ENCODE measurements at places on chromosomes 5 and 9. TPM values are rescaled to one million over a fixed set of nuclear protein-coding genes. Genes with fewer than 3 reads are reported as not detected.

DNA sequence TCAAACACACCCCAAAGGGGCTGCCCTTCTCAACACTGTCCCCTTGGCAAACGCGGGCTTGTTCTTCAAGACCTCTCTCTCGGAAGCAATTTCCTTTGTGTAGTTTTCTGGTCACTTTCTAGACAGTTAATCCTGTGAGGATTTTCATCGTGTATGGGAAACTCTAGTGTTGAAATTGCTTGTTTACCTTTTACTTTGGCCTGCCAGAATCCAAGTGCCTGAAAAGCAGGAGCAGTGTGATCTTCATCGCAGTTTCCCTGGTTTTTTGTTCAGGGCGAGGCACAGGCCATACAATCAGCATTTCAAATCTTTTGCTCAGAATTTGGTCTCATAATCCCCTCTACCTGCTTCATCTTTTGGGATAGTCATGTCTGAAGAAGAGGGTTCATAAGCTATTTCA, 115.7 kb upstream of the C9orf72 start:
- no peak for DNase-seq

Gene ZFP37
- total RNA-seq: 3.4 TPM

Gene GKAP1
- 0.50 TPM for total RNA-seq

DNA sequence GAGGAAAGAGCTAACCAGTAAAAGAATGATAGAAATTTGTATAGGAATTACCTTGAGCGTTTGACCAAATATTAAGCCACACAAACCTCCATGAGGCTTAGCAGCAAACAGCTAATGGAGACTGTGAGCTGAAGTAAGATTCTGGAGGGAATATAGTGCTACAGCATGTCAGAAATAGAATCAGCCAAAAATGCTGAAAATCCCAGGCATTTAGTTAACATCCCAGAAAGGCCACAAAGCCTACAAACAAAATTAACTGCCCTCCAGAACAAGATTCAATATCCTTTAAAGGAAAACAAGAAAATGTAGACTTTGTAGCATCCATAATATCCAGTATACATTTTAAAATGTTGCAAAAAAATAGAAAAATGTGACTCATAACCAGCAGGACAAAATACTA, 257.8 kb upstream of the TUSC1 start:
- DNase-seq: no peak

DNA sequence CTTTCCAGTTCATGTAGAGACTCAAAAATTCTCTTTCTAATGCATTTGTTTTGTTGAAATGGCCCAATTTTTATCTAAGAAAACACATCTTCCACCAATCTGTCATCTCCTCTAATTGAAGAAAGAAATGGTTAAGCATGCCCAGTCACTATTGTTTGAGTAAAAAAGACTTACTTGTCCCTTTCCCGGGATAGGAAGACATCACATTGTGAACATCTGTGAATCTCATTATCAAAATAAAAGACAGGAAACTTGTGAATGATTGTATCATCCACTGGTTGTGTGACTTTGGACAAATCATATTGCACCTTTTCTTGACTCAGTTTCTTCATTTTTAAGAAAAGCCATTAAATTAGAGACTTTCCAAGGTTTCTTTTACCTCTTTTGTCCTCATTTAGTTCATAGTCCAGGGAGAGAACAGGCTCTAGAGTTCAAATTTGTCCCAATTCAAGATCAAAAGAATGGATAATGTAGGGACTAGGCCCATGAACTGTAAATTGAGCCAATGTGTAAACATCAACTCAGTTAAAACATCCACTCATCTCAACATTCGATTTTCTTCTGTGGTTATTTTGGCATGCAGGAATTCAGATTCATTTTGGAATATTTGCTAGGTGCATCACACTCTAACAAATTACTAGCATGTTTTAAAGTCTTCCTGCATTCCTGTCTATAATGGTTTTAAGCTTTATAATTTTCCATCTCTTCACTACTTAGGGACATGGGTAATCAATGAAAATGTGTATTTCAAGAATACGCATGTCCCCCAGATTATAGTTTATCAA, 838.0 kb upstream of the WWC1 start:
- no peak for DNase-seq

DNA sequence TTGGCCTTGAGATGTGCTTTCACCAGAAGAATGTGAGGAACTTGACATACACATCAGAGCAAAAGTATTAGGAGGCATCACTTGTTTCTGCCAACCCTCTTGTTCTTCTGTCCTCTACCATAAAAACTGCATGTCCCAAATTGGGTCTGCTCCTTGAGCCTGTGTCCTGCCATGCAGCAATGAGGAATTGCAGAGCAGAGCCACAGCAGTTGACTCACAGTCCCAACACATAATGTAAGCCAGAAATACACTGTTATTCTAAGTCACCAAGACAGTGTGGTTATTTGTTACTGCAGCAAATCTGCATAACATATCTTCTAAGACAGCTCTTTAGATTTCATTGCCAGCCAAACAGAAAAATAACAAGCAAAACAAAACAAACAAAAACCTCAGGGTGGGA, 598.2 kb downstream of the PRELID2 start:
- no peak for DNase-seq

DNA sequence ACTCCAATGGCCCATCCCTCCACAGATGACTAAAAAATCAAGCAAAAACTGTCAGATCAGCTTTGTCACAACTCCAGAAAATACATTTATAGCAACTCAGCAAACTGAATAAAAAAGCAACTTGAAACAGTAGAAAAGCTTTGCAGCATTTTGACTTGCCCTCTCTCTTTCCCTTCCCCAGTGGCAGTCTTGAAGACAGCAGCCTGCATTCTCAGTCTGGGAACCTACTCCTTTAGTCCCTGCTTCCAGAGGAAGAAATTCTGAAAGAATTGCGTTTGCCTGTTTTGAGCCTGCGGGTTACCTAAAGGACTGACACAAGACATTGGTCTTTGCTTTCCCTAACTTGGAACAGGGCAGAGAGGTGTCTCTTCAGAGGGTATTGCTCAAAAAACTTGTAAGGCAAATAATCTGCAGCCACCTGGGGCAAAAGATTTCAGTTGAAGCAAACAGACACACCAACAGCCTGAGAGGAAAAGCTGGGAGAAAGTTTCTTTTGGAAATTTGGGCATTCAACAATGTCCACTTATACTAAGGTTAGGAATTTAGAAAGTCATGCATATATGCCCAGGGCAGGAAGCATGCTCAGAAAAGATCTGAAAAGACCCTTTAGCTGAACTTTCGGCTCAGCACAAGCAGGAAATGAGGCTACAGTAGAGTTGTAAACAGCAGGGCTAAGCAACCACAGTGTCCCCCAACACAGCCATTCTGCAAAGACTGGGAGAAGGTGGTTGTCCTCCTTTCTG, 15.2 kb upstream of the SLC35D2 start:
- DNase-seq: no peak

DNA sequence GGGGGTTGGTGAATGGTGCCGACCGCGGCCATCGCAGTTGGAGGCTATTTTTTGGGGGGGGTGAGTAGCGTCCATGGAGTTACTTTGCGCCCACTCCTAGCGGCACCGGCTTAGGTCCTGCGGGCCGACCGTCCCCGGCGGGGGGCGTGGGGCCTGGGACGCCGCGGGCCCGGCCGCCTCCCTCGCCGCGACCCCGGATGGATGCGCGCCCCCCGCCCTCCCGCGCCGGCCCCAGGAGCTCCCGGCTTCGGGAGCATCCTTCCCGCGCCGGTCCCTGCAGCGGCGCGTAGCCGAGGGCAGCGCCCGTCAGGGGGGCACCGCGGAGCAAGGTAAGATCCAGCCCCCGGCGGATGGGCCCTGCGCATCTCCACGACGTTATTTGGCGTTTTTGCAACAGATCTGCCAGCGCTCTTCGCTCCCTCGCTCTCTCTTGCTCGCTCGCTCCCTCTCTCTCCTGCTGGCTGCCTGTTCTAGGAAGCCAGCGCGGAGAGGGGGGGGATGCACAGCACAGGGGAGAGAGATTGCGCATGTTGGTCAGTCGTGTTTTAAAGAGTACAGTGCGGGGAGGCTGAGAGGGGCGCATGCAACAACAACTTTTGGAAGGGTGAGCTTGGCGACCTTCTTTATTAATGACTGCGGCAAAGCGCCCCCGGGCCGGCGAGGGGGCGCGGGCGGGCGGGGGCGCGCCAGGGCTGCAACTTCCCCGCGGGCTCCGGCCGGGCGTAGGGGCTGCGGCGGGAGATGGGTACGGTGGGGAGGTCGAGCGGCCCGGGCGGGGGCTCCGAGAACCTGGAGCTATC, 413 bp downstream of the JADE2 start:
- DNase-seq: peak; percentile 68

Gene IFNA2
- total RNA-seq: not detected
